NCI-H1105 (cell line): ENCODE measurements at places on chromosomes 2 and 18.

DNA sequence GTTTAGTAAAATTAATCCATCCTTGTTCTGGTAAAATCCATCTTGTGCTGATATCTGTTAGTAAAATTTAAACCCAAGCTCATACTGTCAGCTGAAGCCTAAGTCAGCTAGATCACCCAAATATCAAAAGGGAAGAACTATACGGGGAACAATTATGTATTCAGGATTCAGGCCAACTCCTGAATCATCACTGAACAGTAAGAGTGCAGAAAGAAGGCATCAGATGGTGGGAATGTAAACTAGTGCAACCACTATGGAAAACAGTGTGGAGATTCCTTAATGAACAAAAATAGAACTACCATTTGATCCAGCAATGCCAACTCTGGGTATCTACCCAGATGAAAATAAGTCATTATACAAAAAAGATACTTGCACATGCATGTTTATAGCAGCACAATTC, 81.8 kb downstream of the RAPGEF4 start:
- DNase-seq = no peak

GRCh38 chr2:72681016-72681995, 144.5 kb downstream of the EXOC6B start:
- DNase-seq = no peak

DNA sequence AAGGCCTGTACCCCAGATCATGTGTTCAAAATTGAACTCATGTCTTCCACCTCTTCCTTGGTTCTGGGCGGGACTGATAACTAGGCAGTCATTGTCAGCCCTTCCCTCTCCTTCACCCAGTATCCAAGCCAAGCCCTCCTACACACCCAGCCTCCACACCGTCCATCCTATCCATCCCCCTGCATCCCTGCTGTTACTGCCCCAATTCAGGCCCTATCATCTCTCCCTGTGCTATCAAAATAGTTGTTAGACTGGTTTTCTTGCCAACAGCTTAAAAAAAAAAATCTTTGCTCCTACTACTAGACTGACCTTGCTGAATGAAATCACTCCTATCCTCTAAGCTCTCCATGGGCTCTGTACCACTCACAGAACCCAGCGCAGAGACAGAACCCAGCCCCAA, 32.8 kb downstream of the TGFA start:
- DNase-seq = no peak

DNA sequence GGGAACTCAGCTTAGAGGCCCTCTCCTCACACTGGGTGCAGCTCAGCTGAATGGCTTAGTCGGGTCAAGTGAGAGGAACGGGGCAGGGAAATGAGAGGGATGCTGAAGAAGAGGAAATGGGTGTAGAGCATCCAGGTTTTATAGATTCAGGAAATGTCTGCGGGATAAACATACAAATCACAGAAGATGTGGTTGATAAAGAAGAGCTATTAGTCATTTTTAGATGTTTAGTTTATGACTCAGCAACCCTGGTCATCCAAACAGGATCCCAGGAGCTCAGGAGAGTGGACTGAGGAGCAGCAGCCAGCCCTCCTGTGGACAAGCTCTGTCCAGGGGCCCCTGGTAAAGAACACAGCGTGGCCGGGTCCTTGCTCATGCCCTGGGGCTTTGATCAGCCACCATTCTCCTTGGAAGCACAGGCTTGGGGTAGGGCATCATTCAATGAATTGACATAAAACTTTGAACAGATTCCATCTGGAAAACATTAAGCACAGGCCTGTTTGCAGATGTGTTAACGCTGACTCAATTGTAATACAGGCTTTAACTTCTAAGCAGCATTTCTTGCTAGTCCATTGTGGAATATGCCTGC, 83.0 kb downstream of the NPAS2 start:
- no peak for DNase-seq

DNA sequence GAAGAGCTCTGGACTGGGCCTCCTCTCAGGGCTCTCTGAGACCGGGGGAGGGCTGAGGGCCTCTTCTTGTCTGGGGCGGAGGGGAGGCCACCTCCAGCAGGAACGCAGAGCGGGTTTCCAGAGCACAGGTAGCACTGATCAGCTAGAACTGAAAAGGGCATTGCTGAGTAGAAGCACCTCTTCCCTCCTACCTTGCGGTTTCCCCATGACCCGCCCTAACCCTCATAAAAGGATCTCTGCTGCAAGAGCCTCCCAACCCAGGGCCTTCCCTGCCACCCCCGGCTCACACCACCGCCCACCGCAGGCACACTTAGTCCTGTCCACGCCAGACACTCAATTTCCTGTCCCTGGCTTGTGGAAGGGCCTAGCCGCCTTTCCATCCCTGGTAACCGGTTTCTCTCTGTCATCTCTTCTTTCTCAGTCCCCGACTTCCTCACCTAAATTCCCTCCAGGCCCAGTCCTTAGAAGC, 966 bp downstream of the ADCY3 start:
- peak; percentile 6 for DNase-seq

- no peak for DNase-seq
Observed at GRCh38 chr18:78582898-78583738, 396.5 kb upstream of the SALL3 start.

DNA sequence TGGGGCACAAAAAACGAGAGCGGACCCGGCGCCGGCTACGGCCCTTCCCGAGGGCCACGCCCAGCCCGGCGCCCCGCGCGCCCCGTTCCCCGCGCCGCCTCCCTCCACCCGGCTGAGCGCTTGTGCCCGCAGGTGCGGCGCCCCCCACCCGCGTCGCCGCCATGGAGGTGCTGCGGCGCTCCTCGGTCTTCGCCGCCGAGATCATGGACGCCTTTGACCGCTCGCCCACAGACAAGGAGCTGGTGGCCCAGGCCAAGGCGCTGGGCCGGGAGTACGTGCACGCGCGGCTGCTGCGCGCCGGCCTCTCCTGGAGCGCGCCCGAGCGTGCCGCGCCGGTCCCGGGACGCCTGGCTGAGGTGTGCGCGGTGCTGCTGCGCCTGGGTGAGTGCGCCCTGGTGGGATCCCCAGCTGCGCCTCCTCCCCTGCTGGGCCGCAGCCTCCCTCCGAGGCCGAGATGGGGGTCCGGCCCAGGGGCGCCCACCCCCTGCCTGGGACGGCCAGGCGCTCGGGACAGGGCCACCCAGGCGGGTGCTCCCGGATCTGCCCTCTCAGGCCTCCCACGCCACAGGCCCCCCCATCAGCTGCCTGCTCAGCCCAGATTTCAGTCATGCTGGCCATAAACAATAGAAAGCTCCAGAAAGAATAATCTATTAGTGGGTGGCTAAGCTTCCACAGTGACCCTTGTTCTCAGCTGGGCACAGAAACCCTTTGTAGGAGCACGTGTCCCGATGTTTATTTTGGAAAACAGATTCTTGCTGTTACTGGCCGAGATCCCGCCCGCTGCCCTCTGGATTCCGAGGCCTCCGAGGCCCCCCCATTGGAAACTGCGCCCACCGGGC, 997 bp downstream of the BOK start:
- no peak for DNase-seq

DNA sequence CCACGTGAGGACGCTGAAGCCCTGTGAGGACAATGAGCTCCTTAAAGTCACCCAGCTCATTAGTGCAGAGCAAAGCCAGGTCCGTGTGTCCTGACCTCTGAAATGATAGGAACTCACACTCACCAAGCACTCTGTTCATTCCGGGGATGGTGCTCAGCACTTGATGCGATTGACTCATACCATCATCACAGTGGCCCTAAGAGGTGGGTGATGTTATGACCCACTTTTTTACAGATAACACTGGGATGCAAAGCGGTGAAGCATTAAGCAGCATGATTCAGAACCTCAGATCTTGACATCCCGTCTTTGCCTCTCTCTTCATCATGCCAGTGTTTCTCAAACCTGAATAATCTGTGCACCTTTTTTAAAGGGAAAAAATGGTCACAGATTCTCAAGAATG, 234.8 kb downstream of the ALPK2 start:
- no peak for DNase-seq

GRCh38 chr2:155513248-155513647, 814.8 kb downstream of the KCNJ3 start:
- no peak for DNase-seq

DNA sequence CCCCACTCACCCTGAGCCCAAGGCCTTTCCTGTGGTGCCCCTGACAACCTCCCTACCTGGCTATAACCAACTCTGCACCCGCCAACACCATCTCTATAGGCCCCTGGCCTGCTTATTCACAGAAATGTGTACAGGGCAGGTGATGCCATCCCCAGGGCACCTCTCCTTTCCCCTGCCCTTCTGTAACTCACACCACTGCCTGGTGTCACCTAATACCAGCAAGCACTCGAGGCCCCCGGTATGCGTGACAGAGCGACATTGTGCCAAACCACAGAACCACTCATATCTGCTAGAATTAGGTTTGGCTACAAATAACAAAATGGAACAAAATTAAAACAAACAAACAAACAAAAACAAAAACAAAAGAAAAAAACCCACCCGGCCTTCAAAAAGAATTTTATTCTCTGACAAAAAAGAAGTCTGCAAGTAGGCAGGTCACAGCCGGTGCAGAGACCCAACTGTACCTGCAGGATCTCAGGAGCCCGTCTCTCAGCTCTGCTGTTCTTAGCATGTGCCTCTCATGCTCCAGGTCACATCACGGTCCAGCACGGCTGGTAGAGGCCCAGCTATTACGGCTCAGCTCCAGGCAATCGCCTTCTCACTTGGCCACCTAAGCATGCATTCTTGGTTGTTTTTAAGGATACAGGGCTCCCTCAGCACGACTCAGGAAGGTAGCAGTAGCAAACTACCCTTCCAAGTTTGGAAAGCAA, 51.4 kb downstream of the FAM178B start:
- DNase-seq = no peak

DNA sequence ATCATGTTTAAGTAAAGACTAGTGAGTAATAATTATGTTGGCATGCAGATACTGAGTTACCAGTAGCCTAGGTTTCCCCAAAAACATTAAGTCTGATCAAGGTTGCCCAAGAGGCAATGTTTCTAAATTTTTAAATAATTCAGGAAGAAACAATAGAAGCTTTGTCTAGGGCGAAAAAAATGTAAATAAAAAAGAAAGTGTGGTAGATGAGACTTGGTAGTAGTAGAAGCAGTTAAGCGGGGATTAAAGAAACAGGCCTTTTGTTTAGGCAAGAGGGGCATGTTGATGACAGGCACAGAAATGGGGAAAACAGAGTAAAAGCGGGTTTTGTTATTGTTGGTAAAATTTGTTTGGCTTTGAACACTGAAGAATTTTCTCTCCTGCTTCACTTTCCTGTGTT, 97.2 kb downstream of the GULP1 start:
- no peak for DNase-seq

GRCh38 chr2:132790207-132790785, 120.3 kb upstream of the LYPD1 start:
- no peak for DNase-seq

DNA sequence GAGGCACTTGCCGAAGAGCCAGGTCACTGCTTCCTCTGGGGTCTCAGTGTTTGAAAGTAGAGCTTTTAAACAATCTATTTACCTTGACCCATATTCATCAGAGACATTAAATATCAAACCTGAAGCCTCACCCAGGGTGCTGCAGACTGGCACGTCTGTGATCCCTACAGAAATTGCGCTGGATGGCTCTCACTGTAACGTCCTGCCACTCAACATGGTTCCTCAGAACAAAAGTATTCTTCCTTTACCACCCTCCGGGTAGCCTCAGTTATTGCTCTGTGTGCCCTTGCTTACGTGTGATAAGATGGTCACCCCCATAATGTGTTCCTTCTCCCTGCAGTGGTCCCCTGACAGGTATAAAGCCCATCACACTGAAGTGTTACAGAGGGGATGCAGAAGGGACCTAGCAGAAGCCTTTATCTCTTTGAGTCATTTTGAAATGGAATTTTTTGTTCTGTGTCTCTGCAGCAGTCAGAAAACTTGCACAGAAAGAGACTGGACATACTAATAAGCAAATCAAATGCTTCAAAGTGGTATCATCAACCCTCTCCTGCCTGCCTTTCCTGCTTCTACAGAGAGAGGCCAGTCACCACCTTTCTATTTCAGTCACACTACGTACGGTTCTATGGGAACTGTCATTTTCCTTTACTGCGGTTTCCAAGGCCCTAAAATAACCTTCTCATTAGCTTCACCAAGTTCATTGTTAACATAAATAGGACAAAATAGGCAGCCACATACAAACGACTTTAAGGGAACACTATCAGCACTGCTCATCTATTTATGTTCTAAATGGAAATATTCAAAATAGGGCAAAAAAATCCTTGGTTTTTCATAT, 86.8 kb downstream of the METTL8 start:
- no peak for DNase-seq

GRCh38 chr2:9230051-9230802, 23.6 kb downstream of the ASAP2 start:
- DNase-seq = no peak

- no peak for DNase-seq
Observed at GRCh38 chr18:21914739-21915319, 174.2 kb downstream of the MIB1 start.

GRCh38 chr18:73352546-73352945, 484.8 kb upstream of the NETO1 start:
- no peak for DNase-seq

GRCh38 chr2:237819231-237819630, 20.7 kb downstream of the RBM44 start:
- DNase-seq = no peak

- DNase-seq = no peak
Observed at GRCh38 chr2:122390406-122390805, 635.0 kb downstream of the TSN start.
